Activated T-cell treated with anti-CD3 and anti-CD28 coated beads for 4 hours (primary cell): ENCODE measurements at places on chromosomes 13 and 19.

DNA sequence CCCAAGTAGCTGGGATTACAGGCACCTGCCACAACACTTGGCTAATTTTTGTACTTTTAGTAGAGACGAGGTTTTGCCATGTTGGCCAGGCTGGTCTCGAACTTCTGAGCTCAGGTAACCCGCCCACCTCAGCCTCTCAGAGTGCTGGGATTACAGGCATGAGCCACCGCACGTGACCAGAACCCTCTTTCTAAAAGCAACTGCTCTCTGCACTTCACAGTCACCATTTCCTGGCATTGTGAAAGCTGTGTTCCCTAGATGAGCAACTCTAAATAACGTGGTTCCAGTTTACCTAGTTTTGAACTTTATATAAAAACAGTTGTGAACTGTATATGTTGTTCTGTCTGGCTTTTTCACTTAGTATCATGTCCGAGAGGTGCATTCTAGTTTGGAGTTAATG, 152.9 kb downstream of the SIPA1L3 start:
- DNase-seq = no peak

DNA sequence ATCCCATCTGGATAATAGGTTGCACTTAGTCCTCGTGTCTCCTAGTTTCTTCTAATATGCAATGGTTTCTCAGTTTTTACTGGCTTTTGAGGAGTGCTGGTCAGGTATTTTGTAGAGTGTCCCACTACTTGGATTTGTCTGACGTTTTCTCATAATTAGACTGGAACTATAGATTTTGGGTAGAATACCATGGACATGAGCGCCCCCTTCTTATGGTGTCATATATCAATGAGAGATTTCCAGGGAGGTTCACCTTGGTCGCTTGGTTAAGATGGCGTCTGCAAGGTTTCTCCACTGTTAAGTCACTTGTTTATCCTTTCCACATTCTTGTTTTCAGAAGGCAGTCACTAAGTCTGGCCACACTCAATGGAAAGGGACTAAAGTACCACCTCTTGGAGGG, 6.7 kb downstream of the SOHLH2 start:
- no peak for DNase-seq

DNA sequence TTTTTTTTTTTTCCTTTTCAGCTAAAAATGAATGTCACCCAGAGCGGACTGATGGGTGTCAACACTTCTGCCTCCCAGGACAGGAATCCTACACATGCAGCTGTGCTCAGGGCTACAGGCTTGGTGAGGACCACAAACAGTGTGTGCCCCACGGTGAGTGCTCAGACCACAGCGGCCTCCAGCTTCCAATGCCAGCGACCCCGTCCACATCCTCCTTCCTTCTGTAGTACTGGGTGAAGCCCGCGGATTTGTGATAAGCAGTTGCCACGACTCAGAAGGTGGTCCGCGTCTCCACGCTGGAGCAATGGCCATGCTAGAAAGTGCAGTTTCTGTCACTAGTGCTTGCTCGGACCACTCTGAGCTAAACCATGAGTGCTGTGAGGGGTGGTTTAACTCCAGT, 6.0 kb downstream of the PROZ start:
- no peak for DNase-seq

GRCh38 chr19:6516659-6517291, 14.1 kb upstream of the TNFSF9 start:
- DNase-seq = peak; percentile 92

- DNase-seq = no peak
Measured at GRCh38 chr19:31270897-31271296, 78.3 kb downstream of the TSHZ3 start.

DNA sequence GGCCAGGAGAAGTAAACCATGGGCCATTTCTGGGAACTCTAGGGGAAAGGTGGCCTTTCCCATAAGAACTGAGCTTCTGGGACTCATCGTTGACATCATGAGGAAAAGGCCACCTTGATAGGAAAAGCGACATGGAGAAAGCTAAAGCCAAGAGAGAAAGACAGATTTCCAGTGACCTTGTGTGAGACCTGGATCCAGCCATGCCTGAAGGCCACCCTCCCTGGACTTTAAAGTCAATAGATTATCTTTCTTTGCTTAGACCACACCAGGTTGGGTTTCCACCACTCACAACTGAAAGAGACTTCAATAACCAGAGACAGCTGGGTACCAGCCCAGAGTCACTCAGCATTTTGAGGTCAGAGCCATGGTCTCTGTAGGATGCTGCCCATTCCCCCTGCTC, 3.5 kb downstream of the CYP4F2 start:
- DNase-seq = no peak
